Adrenal gland (tissue), 19 donors: ENCODE measurements at places on chromosomes 2 and 18. TPM values are rescaled to one million over a fixed set of nuclear protein-coding genes. Genes with fewer than 3 reads are reported as not detected.
A peak's percentile ranks its signal among the peaks of the same experiment; 100 is the strongest.

GRCh38 chr2:183204397-183204796, 80.2 kb downstream of the NUP35 start:
- H3K27me3 ChIP-seq, result no peaks in the 10 kb centered on the region
- DNase-seq, result no peak
- no peaks in the 10 kb centered on the region for H3K36me3 ChIP-seq

- no peak overlapping the region for H3K4me3 ChIP-seq
- no peaks in the 10 kb centered on the region for H3K36me3 ChIP-seq
- no peaks in the 10 kb centered on the region for H3K27me3 ChIP-seq
These were observed 197.9 kb downstream of the NEDD4L start for GRCh38 chr18:58241877-58242276.

GRCh38 chr2:143564419-143564818, 435.2 kb downstream of the ARHGAP15 start:
- H3K27ac ChIP-seq, result no peak overlapping the region
- no peaks in the 10 kb centered on the region for H3K27me3 ChIP-seq
- no peak for DNase-seq

GRCh38 chr2:127254386-127254981, 34.4 kb upstream of the CYP27C1 start:
- peaks cover 26% of the 10 kb centered on the region for H3K36me3 ChIP-seq
- no peaks in the 10 kb centered on the region for H3K4me1 ChIP-seq
- DNase-seq, result no peak
- H3K4me3 ChIP-seq, result no peak overlapping the region
- no peaks in the 10 kb centered on the region for H3K27me3 ChIP-seq
- H3K27ac ChIP-seq, result no peak overlapping the region

- no peaks in the 10 kb centered on the region for H3K4me1 ChIP-seq
- peak; percentile 30 for DNase-seq
- H3K27me3 ChIP-seq, result no peaks in the 10 kb centered on the region
- no peak overlapping the region for H3K4me3 ChIP-seq
These were observed 460.8 kb downstream of the RNF144A start for GRCh38 chr2:7377916-7378569.

- no peaks in the 10 kb centered on the region for H3K36me3 ChIP-seq
- no peak overlapping the region for H3K4me3 ChIP-seq
- no peak overlapping the region for H3K27ac ChIP-seq
- DNase-seq, result no peak
- H3K4me1 ChIP-seq, result no peaks in the 10 kb centered on the region
- H3K27me3 ChIP-seq, result no peaks in the 10 kb centered on the region
These were observed 18.2 kb downstream of the RPL37A start for GRCh38 chr2:216516730-216517350.

- no peak for DNase-seq
- H3K27me3 ChIP-seq, result no peaks in the 10 kb centered on the region
- H3K36me3 ChIP-seq, result no peaks in the 10 kb centered on the region
These were observed 45.0 kb downstream of the EIF5B start for GRCh38 chr2:99382143-99382542.

DNA sequence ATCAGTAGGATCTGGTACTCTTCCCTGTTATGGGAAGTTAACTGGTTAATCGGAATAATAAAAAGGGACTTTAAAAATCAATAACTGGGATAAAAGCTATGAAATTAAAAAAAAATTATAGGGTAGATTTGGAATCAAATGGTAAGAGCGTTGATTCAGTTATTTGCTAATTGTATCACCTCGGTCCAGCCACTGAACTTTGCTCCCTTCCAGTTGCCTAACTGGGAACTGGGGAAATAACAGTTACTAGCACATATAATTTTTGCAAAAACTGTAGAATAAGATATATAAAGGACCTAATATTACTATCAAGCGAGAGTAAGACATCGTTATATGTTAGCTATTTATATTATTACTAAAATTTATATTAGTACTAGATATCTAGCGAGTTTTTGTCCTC, 302.1 kb downstream of the LRP1B start:
- no peak overlapping the region for H3K4me3 ChIP-seq
- no peaks in the 10 kb centered on the region for H3K4me1 ChIP-seq
- H3K27me3 ChIP-seq, result no peaks in the 10 kb centered on the region
- H3K36me3 ChIP-seq, result no peaks in the 10 kb centered on the region
- no peak for DNase-seq

DNA sequence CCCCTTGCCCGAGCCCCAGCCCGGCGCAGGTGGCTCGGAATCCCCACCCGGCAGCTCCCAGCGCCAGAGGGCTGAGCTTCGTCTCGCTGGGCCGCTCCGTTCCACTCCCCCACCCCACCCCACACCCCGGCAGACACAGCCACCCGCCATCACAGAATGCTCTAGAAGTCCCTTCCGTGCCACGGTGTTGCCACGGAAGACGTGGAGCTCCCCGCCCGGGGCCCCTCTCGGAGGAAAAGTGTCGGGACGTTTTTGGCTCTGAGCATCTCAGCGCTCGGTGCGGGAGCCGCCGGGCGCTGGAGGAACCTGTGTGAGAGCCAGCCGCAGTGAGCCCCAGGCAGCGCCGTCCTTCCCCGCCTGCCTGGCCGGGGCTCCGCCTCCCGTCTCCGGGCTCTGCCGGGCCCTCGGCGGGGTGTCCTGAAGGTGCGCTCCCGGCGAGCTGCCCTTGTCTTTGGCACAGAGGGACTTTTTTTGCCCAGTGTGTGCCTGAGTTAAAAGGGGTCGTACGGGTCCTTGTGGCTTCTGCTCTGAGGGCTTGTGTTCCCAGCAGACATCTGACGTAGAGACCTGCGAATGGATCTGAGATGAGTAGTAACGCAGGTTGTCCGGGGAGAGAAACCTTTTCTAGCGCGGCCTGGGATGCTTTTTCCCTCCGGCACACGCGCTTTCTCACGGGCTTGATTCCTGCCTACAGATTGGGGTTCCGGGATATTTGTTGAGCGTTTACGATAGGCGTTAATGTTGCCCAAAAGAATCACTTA, 1.8 kb downstream of the ZCCHC2 start:
- no peaks in the 10 kb centered on the region for H3K36me3 ChIP-seq
- no peak overlapping the region for H3K4me3 ChIP-seq
- DNase-seq, result peak; percentile 71
- peak overlapping the region; percentile 93 for H3K27ac ChIP-seq

RNF125 gene
- 1.2 TPM for total RNA-seq

STARD7 gene
- 209 TPM for total RNA-seq
